ENCODE measurements at places on chromosomes 2 and 18.

DNA sequence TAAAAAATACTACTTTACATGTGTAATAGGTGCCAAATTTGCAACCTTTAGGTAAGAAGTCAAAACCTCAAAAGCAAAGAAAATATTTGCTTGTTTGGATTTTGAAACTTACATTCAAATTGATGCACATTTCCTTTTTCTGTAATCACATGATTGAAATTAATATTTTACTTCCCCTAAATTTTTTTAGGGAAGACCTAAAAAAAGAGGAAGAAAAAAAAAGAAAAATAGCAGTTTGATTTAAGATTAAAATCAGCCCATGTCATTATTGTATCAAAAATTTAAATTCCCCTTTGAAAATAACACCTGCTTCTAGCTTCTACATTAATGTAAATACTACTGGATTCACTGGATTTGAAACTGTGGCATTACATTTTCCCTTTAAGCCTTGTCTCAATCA is 68.2 kb upstream of the STON1 start:
- DNase-seq: peak; percentile 70

DNA sequence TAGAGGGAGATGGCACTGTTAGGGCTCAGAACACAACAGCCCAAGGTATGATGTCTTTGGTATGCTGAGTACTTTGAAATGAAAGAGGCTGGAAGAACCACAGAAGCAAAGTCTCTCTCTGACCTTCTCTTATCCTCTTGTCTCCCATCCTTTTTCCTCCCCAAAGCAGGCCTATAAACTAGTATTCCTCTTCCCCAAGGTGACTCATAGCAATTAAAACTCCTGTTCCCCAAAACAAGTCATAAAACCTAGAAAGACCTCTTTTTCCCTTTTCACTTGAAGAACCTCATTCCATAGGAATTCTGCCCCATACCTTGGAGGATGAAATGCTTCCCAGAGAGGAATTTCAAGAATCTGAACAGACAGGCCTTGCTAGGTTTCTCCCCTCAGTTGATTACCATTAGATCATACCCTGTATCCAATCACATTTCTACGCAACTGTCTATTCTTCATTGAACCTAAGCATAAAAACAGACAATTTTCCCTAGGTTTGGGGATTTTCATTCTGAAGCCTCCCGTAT is 25.7 kb downstream of the MDH1 start:
- DNase-seq: no peak

DNA sequence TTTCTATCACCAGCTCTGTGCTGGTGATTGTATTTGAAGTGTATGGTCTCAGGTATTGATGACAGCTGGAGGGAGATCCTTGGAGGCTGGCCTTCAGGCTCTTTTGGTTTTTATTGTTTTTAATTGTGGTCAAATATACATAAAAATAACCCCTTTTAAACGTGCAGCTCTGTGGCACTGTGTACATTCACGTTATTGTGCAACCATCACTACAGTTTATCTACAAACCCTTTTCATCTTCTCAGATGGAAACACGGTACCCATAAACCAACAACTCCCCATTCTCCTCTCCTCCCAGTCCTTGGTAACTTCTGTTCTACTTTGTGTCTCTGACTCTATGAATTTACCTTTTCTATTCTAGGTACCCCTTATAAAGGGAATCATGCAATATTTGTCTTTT is 79.3 kb upstream of the ATP8B1 start:
- no peak for DNase-seq

GRCh38 chr2:96618596-96619283 is 19.4 kb downstream of the KANSL3 start:
- peak; percentile 70 for DNase-seq

DNA sequence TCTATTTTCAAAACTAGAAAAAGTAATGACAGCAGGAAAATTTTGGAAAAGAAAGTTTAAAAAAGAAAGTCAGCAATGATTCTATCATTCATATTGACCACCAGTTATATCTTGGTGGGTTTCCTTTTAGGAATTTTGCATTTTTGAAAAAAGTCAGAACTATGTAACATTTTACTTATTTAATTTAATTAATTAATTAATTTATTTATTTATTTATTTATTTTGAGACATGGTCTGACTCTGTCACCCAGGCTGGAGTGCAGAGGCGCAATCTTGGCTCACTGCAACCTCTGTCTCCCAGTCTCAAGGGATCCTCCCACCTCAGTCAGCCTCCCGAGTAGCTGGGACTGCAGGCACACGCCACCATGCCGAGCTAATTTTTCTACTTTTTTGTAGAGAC is 149.9 kb upstream of the ACAA2 start:
- no peak for DNase-seq

DNA sequence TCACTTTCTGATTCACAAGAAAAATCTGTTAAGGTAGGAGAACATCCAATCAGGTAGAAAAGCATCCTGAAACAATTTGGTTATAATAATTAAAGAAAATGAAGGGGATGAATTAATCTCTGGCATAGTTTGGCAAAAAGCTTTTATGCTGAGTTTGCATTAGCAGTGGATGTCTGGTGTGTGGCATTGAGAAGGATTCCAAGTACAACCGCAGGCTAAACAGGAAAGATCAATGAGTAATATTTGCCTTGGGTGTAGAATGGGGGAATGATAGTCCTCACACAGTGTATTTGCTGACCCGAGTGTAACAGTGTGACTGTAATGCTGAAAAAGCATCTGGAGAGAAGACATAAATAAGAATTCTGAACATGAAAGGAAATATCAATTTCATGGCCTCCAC is 68.3 kb upstream of the SESTD1 start:
- no peak for DNase-seq

Data from suppressor macrophage treated with lipopolysaccharide for 1 hour (primary cell).